ENCODE measurements at places on chromosomes 1 and 21.

DNA sequence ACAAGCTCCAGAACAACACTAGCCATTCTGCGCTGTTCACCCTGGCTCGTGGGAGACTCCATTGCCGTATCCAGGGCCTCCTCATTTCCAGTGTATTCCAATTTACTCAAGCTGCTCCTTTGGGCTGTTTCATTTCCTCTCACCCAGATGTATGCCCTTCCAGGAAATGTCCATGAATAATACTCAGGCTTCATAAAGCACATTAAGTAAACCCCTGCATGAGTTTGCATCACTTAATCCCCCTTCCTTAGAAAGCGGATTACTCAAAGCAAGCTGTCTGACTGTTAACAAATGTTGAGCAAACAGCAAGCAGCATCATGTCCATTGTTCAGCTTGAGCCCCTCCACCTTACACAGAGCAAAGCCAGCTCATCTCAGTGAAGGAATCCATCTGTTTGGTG lies 403.6 kb upstream of the PBX1 start:
- DNase-seq = no peak

DNA sequence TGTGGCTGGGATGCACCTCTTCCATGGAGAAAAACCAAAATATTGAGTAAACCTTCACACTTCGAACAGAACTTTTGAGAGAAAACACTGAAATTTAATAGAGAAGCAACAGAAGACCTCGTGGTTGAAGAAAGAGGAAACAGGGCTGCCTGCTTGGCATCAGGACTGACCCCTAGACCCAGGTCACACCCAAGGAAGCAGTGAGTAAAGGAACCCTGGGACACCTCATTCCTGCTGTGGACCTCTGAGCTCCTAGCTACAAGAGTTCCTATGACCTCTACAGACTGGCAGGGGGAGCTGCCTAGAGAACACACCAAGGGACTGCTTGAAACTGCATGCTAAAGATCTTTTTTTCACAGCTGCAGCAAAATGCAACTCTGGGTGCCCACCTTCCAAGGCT lies 67.8 kb downstream of the FASLG start:
- no peak for DNase-seq

DNA sequence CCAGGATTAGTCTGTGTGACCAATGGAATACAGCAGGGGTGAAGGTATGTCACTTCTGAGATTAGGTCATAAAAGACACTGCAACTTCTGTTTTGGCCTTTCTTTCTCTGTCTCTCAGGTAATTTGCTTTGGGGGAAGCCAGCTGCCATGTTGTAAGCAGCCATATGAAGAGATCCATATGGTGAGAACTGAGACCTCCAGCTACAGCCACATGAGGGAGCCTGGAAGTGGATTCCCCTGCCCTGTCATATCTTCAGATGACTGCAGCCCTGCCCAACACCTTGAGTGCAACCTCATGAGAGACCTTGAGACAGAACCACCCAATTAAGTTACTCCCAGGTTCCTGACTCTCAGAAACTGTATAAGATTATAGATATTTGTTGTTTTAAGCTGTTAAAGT lies 70.1 kb upstream of the ESRRG start:
- DNase-seq = no peak

DNA sequence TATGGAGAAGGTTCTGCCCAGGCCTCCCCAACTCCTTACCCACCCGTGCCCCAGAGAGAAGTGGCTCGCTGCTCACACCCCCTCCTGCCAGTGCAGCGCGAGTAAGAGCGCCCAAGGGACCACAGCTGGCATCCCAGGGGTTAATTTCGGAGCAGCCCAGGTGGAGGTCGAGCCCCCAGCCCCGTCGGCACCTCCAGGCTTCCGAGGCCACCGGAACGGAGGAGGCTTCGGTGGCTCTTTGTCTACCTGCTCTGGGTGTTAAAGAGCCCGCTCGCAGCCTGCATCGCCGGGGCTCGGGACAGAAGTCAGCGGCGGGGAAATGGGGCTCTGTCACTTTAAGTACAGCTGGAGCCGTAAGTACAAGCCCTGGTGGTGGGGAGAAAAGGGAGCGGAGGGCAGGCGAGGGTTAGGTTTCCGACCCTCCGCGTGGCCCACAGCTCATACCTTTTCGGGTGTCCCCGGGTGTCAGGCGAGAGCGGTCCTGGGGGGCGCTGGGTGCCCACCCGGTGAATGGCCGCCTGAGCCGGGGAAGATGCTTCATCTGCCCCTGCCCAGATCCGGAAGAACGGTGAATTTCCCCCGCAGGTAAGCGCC lies 89.4 kb upstream of the IPO9 start:
- no peak for DNase-seq

GRCh38 chr1:231776010-231776756 lies 149.6 kb downstream of the DISC1 start:
- DNase-seq = no peak

DNA sequence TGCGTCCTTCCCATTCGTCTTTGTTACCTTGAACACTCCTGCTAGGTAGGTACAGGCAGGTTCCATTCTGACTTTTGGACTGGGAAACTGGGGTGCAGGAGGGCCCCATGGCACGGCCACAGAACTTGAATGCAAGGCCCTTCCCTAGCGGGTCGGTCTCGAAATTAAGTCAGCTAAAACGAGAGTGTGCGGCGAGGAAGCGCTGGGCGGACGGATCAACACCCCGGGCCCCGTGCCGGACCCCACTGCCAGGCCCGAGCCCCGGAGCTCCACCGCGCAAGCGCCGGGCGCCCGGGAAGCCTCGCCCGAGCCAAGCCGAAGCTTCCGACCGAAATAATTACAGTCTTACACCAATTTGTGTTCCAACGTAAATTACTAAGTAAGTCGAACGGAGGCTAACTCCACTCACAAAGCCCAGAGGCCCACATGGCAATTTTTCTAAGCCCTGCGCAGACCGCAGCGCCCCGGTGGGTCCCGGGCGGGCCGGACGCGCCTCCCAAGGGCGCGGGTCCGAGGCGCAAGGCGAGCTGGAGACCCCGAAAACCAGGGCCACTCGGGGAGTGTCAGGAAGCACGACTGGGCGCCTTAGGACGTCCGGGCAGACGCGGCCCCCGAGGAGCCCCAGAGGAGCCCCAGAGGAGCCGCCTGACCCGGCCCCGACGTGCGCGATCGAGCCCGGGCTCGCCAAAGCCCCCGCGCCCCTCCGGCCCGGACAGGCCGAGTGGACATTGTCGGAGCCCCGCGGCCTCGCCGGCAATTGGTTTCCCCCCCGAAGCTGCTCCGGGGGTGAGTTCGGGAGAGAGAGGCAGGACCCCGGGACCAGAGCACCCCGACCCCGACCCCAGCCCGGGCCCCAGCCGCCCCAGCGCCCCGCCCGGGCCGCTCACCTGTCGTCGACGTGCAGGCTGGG lies 624 bp downstream of the RIPK4 start:
- no peak for DNase-seq

All from NCI-H187 treated with DMSO at 0.1 percent for 48 hours (cell line).